Left kidney (tissue), 8 donors: ENCODE measurements at places on chromosomes 16 and 17. TPM values are rescaled to one million over a fixed set of nuclear protein-coding genes. Genes with fewer than 3 reads are reported as not detected.
A peak's percentile ranks its signal among the peaks of the same experiment; 100 is the strongest.

DNA sequence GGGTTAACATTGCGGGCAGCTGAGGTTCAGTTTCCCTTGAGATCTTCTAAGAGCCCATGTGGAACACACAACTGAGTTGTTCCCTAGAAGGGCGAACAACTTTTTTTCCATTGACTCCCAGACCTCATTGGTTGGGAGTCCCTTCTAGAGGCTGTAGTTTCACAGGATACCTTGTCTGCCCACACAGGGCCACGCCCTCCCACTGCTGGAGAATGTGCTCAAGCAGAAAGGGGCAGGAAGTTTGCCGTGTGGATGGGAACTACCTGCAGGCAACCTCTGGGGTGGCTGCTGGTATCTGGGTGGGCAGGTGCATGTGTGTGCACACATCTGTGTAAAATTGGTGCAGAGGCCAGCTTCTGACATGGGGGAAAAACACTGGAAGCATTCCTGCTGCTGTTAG, 178.8 kb upstream of the PSMD7 start:
- no peak for DNase-seq

The NOS2 gene
- polyA plus RNA-seq, result 2.2 TPM

GRCh38 chr17:29504711-29505110, 62.1 kb downstream of the ABHD15 start:
- no peak for DNase-seq

The NSMCE1 gene
- 82.9 TPM for polyA plus RNA-seq

- DNase-seq, result no peak
Observed at GRCh38 chr17:47956791-47957590, 692 bp downstream of the PRR15L start.

GRCh38 chr17:1153795-1154546, 25.8 kb downstream of the ABR start:
- DNase-seq, result no peak

The YBX2 gene
- 4.1 TPM for polyA plus RNA-seq

The SMPD3 gene
- polyA plus RNA-seq, result 1.3 TPM

The SPNS2 gene
- 32.3 TPM for polyA plus RNA-seq

- no peak for DNase-seq
Observed at GRCh38 chr17:33079201-33079600, 87.6 kb downstream of the SPACA3 start.

DNA sequence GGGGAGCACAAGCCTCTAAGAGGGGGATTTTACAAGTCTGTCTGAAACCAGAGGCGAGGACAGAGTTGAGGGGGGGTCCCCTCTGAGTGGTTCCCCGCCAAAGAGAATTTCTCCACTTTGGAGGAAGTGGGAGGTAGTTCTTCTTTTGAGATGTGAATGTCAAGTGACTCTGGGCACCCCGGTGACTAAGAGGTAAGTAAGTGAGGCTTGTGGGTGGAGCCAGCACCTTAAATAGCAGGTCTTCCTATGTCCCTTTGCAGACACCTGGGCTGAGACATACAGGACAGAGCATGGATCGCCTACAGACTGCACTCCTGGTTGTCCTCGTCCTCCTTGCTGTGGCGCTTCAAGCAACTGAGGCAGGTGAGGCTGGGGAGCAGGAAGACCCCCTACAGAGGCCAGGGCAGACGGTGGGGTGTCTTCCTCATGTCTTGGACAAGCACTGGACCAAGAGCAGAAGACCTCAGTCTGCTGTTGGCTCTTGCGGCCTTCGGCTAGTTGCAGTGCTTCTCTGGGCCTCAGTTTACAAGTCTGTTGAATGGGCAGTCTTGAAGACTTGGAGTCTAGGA, at the start of gene CCL22:
Gene CCL22, plus strand, starts transcription at position 257 of the 569 bp plus-strand sequence. Its CDS starts 34 bp downstream, at position 291.
- no peak for DNase-seq

DNA sequence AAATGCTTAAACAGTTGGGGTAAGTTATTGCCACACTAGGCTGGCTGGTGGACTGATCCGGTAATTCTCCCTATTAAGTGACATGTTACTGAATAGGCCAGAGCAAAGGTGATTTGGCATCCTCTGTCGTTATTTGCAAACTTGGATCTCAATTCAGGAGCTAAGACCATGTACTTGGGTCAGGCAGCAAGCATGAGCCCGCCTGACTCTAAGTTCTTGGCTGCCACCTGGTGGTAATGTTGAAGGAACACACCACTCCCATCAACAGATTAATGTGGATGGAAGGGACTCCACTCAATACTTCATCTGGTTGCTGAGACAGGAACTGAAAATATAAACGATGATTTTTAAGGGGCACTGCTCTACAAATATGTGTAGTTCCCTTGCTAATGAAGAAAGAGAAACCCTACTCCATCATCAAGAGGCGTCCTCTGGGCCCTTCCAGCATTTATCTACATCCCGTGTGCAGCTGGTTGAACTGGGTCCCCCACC, 70.8 kb downstream of the EMP2 start:
- peak; percentile 81 for DNase-seq

- DNase-seq, result no peak
Observed at GRCh38 chr16:74729783-74730683, 29.4 kb upstream of the MLKL start.

- DNase-seq, result no peak
Observed at GRCh38 chr17:11144358-11145233, 96.4 kb upstream of the SHISA6 start.

DNA sequence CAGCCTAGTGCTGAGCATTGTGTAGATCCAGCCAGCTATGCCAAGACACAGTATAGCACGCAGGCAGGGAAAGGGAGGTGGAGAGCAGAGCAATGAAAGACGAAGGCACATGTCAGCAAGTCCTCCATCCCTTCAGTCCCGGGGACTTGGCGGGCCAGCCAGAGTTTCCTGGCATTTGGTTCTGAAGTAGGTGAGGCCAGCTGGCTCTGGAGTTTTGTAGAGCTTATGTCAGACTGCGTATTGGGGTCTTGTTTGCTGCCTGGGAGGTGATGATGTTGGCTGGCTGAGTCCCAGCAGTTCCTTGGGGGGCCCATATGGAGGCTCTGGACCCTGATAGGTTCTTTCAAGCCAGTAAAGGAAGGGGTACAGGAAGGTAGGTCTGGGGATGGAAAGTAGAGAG, 55.7 kb upstream of the AKTIP start:
- no peak for DNase-seq

GRCh38 chr17:48441231-48441711, 11.3 kb upstream of the SKAP1 start:
- no peak for DNase-seq

GRCh38 chr16:86075488-86075785, 176.5 kb downstream of the IRF8 start:
- DNase-seq, result no peak
